AG04450 (cell line): ENCODE measurements at places on chromosomes 7 and 10.

GRCh38 chr7:89183712-89184111, 388.2 kb upstream of the TEX47 start:
- no peak for DNase-seq

- DNase-seq: no peak
Measured at GRCh38 chr7:88516429-88516828, 209.7 kb upstream of the STEAP4 start.

DNA sequence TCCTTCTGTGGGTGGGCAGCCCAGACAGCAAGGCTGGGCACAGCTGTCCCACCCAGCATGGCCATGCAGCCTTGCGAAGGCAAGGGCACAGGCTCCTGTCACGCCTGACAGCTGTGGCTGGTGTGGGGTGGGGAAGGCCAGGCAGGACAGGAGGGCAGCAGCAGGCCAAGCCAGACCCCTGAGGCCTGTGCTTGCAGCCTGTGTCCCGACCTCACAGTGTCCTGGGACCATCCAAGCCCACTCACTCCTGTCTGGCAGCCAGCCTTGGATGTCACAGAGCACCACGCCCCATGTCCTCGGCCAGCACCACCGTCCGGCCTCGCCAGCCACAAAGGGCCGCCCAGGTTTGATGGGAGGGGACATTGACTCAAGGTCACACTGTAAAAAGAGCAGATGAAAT, 85.5 kb upstream of the LRRC4 start:
- DNase-seq: no peak

- DNase-seq: no peak
Measured at GRCh38 chr10:71998840-71999194, 34.6 kb downstream of the CHST3 start.

GRCh38 chr7:123557016-123557397, 611 bp downstream of the NDUFA5 start:
- no peak for DNase-seq

GRCh38 chr7:151971829-151972228, 15.6 kb downstream of the GALNTL5 start:
- no peak for DNase-seq

DNA sequence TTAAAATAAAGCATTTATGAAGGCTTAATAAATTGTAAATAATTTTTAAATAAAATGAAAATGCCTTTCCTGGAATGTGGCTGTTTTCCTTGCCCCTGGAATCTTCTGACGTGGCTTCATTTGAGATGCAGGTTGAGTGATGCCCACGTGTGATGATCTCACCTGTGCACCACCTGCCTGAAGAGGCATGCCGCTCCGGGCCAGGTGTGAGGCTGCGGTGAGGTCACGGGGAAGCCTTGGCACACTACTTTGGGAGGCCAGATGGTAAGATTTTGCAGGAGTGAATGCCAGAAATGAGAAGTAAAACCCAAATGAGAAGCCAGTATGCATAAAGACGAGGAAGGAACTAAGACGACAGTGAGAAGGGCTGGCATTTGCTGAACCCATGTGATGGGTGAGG, 36.2 kb downstream of the GOT1 start:
- no peak for DNase-seq
